Melanocyte of skin (primary cell): ENCODE measurements at places on chromosomes 1 and 21. TPM values are rescaled to one million over a fixed set of nuclear protein-coding genes. Genes with fewer than 3 reads are reported as not detected.

The PRAMEF17 gene
- not detected in 2 replicates for total RNA-seq

The PPIAL4G gene
- not detected in 2 replicates for total RNA-seq

The AGMAT gene
- 2.6 and 2.7 TPM in 2 replicates for total RNA-seq

The MATN1 gene
- not detected in 2 replicates for total RNA-seq
